Gastrocnemius medialis (tissue), 4 donors: ENCODE measurements at places on chromosomes 1 and 21.

- no peak overlapping the region for H3K27ac ChIP-seq
- no peaks in the 10 kb centered on the region for H3K36me3 ChIP-seq
- no peak overlapping the region for H3K4me3 ChIP-seq
- DNase-seq = no peak
Measured at GRCh38 chr1:44154049-44154448, 12.6 kb upstream of the KLF18 start.

DNA sequence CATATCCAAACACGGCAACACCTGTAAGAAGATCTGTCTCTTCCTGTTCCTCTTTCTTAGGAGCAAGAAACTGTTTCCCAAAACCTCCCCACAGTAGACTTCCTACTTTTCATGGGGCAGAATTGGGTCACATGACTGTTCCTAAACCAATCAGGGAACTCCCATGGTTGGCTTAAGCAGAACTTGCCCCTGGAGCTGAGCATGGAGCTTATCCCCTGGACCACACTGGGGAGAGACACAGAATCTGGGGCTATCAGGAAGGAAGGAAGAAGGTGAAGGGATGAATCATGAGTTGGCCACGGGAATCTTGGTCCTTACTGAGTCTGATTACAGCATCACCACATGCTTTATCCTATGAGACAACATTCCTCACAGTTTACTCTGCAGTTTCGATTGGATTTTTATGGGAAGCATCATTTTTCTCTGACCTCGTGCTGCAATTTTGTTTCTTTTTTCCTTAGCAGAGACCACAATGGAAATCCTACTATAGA, 81.8 kb downstream of the CDC7 start:
- peak; percentile 11 for DNase-seq
- no peak overlapping the region for H3K27ac ChIP-seq
- no peaks in the 10 kb centered on the region for H3K36me3 ChIP-seq
- H3K27me3 ChIP-seq = no peaks in the 10 kb centered on the region
- no peak overlapping the region for H3K4me3 ChIP-seq

DNA sequence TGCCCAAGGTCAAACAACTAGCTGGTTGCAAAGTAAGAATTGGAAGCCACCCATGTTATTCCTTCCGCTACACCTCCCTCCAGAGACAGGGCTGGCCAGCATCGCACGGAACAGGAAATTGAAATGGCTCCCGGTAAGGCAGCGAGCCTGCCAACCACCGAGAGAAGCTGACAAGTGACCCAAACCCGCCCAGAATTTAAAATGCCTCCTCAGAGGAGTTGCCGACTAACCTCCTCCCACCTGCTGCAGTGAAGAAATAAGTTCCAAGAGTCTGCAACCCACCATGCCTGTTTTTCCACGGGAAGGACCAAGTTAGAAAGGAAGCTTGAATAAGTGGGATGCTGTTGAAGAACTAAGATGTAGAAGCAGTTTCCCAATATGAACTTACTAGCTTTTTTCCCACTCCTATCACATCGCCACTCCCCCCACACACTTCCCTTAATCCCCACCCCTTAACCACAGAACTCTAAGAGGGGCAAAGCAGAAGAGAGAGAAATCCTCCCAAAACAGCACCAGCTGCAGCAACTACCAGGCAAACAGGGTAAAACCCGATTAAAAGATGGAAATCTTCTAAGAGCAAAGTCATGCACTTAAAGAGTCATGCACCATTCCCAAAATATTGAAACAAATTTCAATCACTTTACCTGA, 78.6 kb downstream of the TIAM1 start:
- H3K4me1 ChIP-seq = no peaks in the 10 kb centered on the region

DNA sequence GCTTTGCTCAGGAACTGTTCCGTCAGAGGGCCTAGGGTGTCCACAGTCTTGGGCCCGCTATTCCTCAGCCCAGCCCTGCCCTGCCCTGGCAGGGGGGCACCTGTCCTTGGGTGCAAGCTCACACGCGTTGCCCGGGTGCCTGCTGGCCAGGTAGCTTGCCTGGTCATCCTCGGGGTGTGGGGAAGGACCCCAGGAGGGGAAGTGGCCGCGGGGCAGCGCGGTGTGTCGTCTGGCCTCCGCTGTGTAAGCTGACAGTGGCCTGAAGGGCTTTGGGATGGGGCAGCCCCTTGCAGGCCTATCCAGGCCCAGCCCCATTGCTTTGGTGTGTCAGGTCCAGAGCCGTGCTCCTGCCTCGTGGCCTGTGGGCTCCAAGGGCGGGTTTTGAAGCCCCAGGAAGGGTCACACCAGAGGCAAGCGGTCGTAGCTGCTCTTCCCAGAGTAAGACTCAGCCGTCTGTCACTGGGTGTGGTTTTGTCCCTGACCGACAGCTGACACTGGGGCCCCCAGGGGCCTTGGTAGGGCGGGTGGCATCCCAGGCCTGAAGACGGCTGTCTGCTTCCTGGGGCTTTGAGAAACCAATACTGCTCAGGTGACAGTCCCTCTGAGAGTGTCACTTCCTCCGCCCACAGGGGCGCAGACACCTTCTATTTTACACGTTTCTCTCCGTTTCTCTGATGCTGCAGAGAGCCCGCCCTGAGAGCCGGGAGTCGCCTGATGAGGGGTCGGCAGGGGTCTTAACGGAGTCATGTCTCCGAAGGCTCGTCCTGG, 72.1 kb downstream of the SKI start:
- H3K4me3 ChIP-seq = peak overlapping the region; percentile 32
- H3K27ac ChIP-seq = peak overlapping the region; percentile 70
- H3K36me3 ChIP-seq = no peaks in the 10 kb centered on the region
- H3K4me1 ChIP-seq = peaks cover 20% of the 10 kb centered on the region

GRCh38 chr21:46153247-46154154, 1.9 kb downstream of the FTCD start:
- peak overlapping the region; percentile 7 for H3K4me3 ChIP-seq
- no peaks in the 10 kb centered on the region for H3K27me3 ChIP-seq
- DNase-seq = no peak
- H3K36me3 ChIP-seq = no peaks in the 10 kb centered on the region
- no peak overlapping the region for H3K27ac ChIP-seq
- H3K4me1 ChIP-seq = no peaks in the 10 kb centered on the region

GRCh38 chr1:220409771-220410595, 118.0 kb upstream of the MARK1 start:
- H3K4me1 ChIP-seq = peaks cover 9% of the 10 kb centered on the region
- H3K27me3 ChIP-seq = no peaks in the 10 kb centered on the region
- no peaks in the 10 kb centered on the region for H3K36me3 ChIP-seq
- no peak overlapping the region for H3K4me3 ChIP-seq
- DNase-seq = no peak

GRCh38 chr1:12595757-12596006, 22.3 kb downstream of the DHRS3 start:
- H3K36me3 ChIP-seq = no peaks in the 10 kb centered on the region
- H3K4me1 ChIP-seq = peaks cover 90% of the 10 kb centered on the region
- no peaks in the 10 kb centered on the region for H3K27me3 ChIP-seq
- H3K4me3 ChIP-seq = peak overlapping the region; percentile 47

DNA sequence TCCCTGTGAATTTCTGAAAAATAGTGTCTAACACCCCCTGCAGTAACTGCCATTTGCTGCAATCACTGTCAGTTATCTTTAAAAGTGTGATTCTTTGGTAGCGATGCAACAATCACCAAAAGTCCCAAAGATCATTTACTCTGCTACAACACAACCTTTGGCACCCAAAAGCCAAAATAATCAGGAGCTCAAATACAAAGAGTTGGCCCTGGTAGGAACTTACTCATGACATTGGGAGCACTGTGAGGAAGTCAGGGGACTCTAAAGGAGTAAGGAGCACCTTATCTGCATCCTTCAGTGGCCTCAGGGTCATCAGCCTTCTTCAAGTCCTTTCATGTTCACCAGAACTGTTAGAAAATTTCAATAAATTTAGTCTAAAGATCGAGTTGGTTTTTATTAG, 54.6 kb downstream of the SLC16A1 start:
- no peak overlapping the region for H3K4me3 ChIP-seq
- H3K4me1 ChIP-seq = no peaks in the 10 kb centered on the region
- H3K27me3 ChIP-seq = no peaks in the 10 kb centered on the region
- H3K36me3 ChIP-seq = no peaks in the 10 kb centered on the region
- no peak for DNase-seq

- H3K4me1 ChIP-seq = no peaks in the 10 kb centered on the region
- no peak overlapping the region for H3K27ac ChIP-seq
- H3K27me3 ChIP-seq = no peaks in the 10 kb centered on the region
- DNase-seq = no peak
- no peak overlapping the region for H3K4me3 ChIP-seq
Measured at GRCh38 chr1:19524791-19525190, 39.5 kb upstream of the CAPZB start.

DNA sequence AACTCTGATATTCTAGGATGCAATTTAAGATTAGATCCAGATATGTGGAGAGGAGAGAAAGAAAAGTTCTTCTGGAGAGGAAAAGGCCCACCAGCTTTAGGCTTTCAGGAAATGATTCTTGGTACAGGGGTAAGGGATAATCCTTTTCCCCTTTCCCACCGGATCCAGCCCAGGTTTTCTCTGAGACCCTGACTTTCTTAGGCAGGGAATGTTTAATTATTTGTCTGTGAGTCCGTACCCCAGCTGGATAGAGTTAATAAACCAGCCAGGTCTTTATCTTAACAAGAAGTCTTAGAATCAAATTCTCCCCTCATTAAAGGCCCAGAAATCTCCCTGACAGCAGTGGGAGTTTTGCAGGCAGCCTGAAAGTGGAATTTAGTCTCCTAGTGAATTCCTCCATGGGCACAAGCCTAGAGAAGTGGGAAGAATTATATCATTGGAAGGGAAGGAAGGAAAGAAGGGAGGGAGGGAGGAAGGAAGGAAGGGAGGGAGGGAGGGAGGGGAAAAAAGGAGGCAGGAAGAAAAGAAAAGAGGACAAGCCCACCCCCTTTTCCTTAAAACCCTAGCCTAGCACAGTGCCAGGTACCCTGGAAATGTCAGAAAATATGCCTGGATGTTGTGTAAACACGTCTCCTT, 189.0 kb downstream of the PLPP3 start:
- no peak for DNase-seq
- H3K4me1 ChIP-seq = no peaks in the 10 kb centered on the region
- no peak overlapping the region for H3K4me3 ChIP-seq

DNA sequence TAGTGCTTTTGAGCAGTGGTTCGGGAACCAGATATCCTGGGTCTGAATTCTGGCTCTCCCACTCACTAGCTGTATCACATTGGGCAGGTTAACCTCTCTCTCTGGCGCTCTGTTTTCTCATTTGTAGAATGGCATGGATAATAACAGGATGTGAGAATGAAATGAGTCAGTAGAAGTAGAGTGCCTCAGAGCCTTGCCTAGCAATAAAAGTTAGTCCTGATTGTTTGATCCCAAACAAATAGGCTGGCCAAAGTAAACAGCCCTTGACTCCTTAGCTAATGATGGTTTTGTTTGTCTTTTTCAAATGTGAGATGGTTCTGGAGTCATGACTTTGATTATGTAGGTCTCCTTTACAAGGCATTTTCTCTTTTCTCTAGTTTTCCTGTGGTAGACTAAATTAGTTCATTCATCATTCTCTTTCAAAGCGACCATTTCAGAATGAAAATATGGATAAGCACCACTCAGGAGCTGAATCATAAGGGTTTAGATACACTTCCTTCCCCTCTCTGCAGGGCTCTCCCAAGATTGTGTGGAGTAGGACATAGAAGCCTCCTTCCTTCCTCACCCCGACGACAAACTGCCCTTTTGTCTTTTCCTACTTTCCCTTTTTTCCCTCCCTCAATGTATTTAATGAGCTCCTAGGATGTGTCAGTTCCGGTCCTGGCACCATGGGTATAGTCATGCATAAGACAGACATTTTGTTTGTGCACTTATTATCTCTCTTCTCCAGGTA, 23.1 kb downstream of the KIAA0040 start:
- no peaks in the 10 kb centered on the region for H3K4me1 ChIP-seq
- no peak for DNase-seq
- no peak overlapping the region for H3K27ac ChIP-seq
- H3K27me3 ChIP-seq = no peaks in the 10 kb centered on the region

DNA sequence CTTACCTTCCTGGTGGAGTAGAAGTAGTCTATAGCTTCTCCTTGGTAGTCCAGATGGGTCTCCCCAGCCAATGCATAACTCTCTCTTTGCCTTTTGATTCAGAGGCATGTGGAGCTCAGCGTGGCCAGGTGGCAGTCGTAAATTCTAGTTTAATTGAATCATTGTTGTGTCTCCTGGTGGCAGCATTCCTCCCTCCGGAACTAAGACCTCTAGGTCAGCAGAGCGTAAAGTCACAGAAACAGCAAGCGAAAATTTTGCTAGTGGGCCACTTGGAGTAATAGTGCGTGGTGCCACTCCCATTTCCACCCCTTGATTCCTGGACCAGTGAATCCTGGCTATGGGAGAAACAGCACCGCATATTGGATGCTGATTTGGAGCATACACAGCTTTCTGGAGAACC, 3.9 kb upstream of the TMPRSS2 start:
- no peak for DNase-seq
- peaks cover 24% of the 10 kb centered on the region for H3K27me3 ChIP-seq
- H3K4me3 ChIP-seq = no peak overlapping the region
- H3K4me1 ChIP-seq = no peaks in the 10 kb centered on the region
- H3K27ac ChIP-seq = no peak overlapping the region
- no peaks in the 10 kb centered on the region for H3K36me3 ChIP-seq

DNA sequence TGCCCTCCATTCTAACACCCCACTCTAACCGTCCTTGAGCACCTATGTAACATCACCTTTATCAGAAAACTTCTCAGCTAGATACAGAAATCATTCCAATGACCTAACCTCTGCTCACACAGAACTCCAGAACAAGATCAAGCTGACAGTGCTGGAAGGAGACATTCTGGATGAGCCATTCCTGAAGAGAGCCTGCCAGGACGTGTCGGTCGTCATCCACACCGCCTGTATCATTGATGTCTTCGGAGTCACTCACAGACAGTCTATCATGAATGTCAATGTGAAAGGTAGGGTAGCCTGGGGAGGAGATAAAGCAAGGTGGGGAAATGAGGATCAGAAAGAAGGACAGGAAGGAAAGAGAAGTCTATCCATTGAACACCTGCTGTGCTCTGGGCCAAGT, 27.8 kb downstream of the HSD3B2 start:
- no peaks in the 10 kb centered on the region for H3K36me3 ChIP-seq
- no peaks in the 10 kb centered on the region for H3K4me1 ChIP-seq
- H3K27me3 ChIP-seq = no peaks in the 10 kb centered on the region
- H3K27ac ChIP-seq = no peak overlapping the region
- no peak overlapping the region for H3K4me3 ChIP-seq
